ENCODE measurements at places on chromosomes 5 and 9.

GRCh38 chr9:79610019-79610631, 38.4 kb downstream of the TLE4 start:
- DNase-seq = no peak

- peak; percentile 1 for DNase-seq
Observed at GRCh38 chr5:141326088-141326854, 4.0 kb upstream of the PCDHGA1 start.

- DNase-seq = no peak
Observed at GRCh38 chr5:6373081-6373846, 5.1 kb downstream of the MED10 start.

DNA sequence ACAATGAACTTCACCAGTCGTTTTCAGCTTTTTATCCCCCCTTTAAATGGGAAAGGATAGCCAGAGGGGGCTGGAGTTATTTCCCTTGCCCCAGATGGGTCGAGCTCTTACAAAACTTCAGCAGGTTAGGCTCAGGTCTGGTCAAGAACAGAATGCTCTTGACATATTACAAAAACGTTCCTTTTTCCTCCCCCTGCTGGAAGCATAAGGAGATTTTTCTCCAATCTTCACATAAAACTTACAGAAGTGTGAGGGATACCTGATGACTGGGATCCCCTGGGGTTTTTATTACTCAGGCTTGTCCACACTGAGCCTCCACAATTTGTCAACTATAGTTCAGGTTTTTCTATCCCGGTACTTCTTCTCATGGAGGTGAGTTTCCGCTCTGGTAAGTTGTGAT, 60.8 kb downstream of the CSF2 start:
- no peak for DNase-seq

GRCh38 chr5:38267372-38267771, 9.0 kb downstream of the EGFLAM start:
- DNase-seq = peak; percentile 99

DNA sequence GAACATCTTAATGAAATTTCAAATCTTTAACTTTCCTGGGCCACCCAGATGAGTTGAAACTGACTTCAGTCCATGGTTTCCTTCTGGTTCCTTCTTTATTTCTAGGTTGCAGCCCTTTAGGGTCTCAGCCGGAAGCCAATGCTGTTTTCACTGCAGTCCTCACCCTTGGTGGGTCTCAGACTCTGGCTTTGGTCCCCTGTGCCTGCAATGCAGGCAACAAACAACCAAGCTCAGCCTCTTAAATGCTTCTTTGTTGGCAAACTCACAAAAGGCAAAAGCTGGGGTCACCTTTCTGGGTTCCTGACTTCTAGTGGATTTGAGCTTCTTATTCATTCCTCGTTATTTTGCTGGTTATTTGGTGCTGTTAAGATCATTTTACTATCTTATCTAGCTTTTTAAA, 19.3 kb upstream of the APC start:
- DNase-seq = no peak

- DNase-seq = no peak
Observed at GRCh38 chr9:12851341-12852090, 76.7 kb downstream of the LURAP1L start.

- DNase-seq = no peak
Observed at GRCh38 chr5:99379187-99379586, 450.4 kb upstream of the CHD1 start.

- DNase-seq = no peak
Observed at GRCh38 chr9:123321616-123322272, 34.3 kb upstream of the CRB2 start.

- peak; percentile 90 for DNase-seq
Observed at GRCh38 chr9:134366223-134367031, 40.2 kb downstream of the RXRA start.

GRCh38 chr9:76905791-76906646, at the start of gene PRUNE2:
PRUNE2 (minus strand) TSS chr9:76906114; CDS start chr9:76905963, 151 bp downstream.
- peak; percentile 49 for DNase-seq

Data from NCI-H524 (cell line).